ENCODE measurements at places on chromosomes 6 and 20.

GRCh38 chr6:15290962-15291704 is 45.3 kb downstream of the JARID2 start:
- DNase-seq: no peak

- no peak for DNase-seq
Observed at GRCh38 chr6:91860541-91861335, 1273.9 kb upstream of the MAP3K7 start.

DNA sequence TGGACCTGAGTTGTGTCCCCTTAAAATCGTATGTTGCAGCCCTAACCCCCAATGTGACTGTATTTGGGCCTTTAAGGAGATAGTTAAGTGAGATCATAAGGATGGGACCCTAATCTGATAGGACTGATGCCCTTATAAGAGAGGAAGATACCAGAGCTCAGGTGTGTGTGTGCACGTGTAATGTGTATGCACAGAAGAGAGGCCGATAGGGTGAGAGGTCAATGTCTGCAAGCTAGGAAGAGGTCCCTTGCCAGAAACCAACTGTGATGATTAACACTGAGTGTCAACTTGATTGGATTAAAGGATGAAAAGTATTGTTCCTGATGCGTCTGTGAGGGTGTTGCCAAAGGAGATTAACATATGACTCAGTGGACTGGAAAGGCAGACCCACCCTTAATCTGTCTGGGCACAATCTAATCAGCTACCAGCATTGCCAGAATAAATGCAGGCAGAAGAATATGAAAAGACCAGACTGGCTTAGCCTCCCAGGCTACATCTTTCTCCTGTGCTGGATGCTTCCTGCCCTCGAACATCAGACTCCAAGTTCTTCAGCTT is 299.8 kb downstream of the LRFN2 start:
- DNase-seq: no peak

GRCh38 chr6:24919056-24919892 is 16.5 kb downstream of the RIPOR2 start:
- DNase-seq: no peak

GRCh38 chr6:45377043-45377553 is 636 bp downstream of the SUPT3H start:
- DNase-seq: peak; percentile 8

GRCh38 chr6:142008781-142009180 is 123.9 kb upstream of the GJE1 start:
- DNase-seq: no peak

GRCh38 chr20:20603339-20603990 is 109.0 kb downstream of the RALGAPA2 start:
- DNase-seq: peak; percentile 77

DNA sequence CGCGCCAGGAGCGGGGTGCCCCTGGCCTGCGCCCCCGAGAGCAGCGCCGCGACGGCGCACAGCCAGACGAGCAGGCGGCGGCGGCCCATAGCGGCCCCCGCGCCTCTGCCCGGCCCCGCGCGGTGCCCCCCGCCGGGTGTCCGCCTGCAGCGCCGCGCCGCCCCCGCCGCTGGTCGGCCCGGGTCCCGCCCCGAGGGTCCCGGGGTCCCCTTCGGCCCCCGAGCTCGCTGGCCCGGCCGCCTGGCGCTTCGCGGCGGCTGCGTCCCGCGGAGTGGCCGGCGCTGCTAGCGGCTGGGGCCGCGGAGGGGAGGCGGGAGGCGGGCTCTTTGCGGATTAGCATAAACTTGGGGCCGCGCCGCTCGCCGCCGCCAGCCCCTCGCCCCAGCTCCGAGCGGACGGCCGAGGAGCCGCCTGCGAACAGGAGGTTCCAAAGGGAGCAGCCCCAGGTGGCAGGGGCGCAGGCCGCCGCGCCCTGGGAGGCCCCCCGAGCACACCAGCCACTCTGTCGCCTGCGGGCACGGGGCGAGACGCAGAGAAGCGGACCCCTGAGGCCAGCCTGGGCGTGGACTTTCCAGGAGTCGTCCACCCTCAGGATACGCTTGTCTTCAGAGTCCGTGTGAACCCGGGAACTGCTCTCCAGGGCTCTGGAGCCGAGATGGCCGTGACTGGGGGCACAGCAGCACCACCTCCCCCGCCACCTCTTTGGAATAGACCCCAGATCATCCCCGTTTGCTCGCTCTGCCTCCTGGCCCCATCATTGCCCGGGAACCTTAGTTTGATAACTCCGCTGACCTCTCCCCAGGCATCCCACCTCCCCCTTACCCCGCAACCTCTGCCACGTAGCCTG is at the start of gene EMILIN3:
TSS of gene EMILIN3 (minus strand) at position 273 of the 847 bp plus-strand sequence. CDS start at position 89, 184 bp downstream.
- no peak for DNase-seq

DNA sequence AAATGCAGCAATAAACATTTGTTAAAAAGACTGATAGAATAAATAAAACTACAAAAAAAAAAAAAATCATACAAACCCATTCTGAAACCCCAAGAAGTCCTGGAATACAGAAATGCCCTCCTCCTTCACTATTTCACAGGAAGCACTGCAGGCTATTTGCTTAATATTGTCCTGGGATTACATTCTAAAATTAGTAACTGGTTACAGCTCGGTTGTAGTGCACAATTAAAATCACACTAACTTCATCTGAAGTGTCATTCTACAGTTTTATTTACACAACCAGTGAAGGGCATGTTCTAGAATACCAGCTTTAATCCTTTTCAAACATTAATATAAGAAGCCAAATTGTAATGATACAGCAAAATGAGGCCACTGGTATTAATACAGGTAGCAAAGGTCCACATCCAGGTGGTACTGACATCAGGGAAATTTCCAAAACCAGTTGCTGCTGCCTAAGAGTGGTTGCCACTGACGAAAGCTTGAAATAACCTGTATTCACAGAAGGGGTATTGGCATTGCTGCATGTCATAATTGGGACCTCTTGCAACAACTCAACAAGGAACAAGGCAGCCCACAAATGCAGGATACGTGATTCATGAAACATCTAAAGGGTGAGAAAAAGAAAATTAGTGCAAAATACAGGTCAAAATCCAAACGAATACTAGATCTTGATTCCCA is 26.9 kb downstream of the AKIRIN2 start:
- DNase-seq: no peak

- no peak for DNase-seq
Observed at GRCh38 chr6:149198265-149198664, 119.2 kb upstream of the TAB2 start.

GRCh38 chr6:25492951-25493350 is 159.1 kb upstream of the SCGN start:
- DNase-seq: no peak

GRCh38 chr6:17200395-17200794 is 80.8 kb upstream of the RBM24 start:
- no peak for DNase-seq

- no peak for DNase-seq
Observed at GRCh38 chr20:42183147-42183546, 565.0 kb upstream of the CHD6 start.

DNA sequence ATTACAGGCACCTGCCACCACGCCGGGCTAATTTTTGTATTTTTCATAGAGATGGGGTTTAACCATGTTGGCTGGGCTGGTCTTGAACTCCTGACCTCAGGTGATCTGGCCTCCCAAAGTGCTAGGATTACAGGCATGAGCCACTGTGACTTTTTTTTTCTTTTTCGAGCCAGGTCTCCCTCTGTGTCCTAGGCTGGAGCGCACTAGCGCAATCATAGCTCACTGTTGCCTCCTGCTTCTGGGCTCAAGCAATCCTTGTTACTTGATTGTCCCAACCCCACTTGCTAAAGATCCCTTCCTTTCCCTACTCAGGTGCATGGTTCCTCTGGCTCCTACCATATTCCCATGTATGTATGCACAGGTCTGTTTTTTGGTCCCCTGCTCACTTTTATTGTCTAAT is 27.4 kb upstream of the SMIM29 start:
- DNase-seq: no peak

GRCh38 chr6:99446076-99446475 is 21.0 kb upstream of the PNISR start:
- DNase-seq: peak; percentile 10

- DNase-seq: peak; percentile 57
Observed at GRCh38 chr6:14876778-14877613, 368.9 kb upstream of the JARID2 start.

All from GM10248 (cell line).